ENCODE measurements at places on chromosomes 16 and 17.

DNA sequence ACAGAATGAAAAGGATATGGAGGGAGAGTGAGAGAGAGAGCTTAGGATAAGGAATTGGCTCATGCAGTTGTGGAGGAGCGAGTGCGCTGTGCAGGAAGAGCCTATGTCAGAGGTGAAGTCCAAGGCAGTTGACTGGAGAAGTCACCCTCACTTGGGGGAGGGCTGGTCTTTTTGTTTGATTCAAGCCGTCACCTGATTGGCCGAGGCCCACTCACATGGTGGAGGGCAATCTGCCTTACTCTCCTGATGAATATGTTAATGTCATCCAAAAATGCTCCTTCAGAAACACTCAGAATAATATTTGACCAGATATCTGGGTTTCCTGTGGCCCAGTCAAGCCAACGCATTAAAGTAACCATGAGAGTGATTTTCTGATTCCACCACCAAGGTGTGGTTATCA is 131.7 kb downstream of the KATNIP start:
- DNase-seq, result no peak

GRCh38 chr17:17103160-17103559 is 60.9 kb downstream of the MPRIP start:
- DNase-seq, result no peak

- DNase-seq, result peak; percentile 34
Observed at GRCh38 chr17:73801455-73802100, 157.3 kb upstream of the SDK2 start.

GRCh38 chr17:73974536-73974935 is 228.9 kb upstream of the RPL38 start:
- no peak for DNase-seq
